ENCODE measurements at places on chromosomes 4 and X.

GRCh38 chr4:123446865-123447474 lies 50.4 kb downstream of the SPRY1 start:
- DNase-seq, result no peak

DNA sequence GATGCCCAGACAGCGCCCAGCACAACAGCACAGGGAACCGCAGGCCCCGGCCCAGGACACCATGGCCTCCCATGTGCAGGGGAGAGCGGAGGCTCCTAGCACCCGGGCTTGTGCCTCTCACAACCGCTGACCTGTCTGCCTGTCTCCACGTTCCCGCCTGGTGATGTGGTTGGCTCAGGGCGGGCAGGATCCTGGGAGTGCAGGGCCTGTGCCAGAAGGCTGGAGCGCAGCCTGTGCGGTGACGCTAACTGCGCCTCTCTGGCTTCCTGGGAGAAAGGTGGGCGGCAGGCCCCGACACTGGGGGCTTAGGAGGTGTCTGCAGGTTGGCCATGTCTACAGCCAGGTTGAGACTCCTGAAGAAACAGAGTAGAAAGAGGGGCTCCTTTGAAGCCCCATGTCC lies 48.7 kb downstream of the CPZ start:
- no peak for DNase-seq

DNA sequence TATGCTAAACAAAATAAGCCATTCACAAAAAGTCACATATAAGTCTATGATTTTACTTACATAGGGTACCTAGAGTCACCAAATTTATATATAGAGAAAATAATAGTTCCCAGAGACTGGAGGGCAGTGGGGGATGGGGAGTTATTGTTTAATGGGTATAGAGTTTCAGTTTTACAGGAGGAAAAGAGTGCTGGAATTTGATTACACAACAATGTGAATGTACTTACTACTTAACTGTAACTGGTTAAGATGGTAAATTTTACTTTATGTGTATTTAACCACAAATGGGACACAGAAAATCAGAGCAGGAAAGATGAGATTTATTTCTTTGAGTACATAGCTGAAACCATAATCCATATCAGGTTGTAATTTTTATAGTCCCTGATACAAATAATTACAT lies 144.4 kb downstream of the TMA16 start:
- DNase-seq, result no peak

GRCh38 chr4:93912146-93912545 lies 83.6 kb downstream of the ATOH1 start:
- DNase-seq, result no peak

DNA sequence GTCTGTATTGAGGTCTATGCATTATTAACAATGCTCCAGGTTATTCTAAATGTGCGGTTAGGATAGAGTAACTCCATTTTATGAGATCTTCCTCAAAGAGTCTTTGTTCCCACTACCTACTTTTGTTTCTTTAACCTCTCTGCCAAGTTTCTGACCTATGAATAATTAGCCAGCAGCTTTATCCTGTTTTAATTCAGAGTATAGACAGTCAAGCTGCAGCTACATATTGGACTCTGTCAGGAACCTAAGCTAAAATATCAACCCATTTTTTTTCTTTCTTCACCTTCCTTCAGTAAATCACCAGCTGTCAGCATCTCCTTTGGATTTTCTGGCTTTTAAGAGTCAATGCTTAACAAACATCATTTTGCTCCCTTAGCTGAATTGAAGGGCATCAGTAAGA lies 72.3 kb downstream of the TMEM47 start:
- no peak for DNase-seq

DNA sequence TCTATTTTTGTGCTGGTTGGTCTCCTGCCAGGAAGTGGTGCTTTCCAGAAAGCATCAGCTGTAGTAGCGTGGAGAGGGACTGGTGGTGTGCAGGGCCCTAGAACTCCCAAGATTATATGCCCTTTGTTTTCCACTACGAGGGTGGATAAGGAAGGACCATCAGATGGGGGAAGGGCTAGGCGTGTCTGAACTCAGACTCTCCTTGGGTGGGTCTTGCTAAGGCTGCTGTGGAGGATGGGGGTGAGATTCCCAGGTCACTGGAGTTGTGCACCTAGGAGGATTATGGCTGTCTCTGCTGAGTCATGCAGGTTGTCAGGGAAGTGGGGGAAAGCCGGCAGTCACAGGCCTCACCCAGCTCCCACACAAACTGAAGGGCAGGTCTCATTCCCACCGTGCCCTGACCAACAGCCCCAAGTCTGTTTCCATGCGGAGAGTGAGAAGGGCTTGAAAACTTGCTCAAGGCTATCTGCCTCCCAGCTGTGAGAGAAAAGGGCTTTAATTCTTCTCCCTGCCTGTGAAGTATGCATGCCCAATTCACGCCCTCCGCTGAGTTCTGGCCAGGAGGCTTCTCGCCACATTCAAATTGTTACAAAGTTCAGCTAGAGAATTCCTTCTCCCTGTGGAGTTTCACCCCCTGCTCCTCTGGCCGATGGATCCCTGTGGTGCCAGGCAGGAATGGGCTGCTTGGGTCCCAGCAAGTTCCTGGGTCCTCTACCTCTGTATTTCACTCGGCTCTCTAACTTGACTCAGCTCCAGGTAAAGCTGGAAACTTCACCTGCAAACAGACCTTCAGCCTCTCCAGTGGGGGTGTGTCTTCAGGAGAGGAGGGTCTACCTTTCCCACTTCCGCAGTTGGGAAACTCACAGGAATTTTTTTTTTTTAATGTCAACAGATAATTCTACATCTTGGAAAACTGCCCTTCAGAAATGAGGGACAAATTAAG lies 7.7 kb upstream of the CSTF2 start:
- no peak for DNase-seq

GRCh38 chr4:56324011-56324610 lies 63.2 kb downstream of the AASDH start:
- DNase-seq, result no peak

All from nucleus accumbens (tissue), 56 donors.